ENCODE measurements at places on chromosomes 4 and X.

DNA sequence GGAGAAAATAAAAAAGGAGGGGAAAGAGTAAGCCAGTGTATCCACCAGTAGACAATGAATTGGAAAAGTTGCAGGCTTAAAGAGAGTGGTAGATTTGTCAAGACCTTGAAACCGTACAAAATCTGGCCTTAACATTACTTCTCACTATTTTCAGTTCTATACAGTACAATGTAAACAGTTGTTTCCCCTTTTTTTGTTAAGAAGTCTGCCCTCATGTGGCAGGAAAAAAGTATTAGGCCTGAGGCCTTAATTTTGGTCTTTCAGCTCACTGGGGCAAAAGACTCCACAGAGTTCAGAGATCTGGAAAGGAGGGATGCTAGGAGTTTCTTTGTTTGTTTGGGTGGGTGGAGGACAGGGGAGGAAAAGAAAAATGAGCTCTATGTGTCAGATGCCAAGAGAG lies 92.8 kb upstream of the CCDC160 start:
- peak; percentile 15 for DNase-seq

DNA sequence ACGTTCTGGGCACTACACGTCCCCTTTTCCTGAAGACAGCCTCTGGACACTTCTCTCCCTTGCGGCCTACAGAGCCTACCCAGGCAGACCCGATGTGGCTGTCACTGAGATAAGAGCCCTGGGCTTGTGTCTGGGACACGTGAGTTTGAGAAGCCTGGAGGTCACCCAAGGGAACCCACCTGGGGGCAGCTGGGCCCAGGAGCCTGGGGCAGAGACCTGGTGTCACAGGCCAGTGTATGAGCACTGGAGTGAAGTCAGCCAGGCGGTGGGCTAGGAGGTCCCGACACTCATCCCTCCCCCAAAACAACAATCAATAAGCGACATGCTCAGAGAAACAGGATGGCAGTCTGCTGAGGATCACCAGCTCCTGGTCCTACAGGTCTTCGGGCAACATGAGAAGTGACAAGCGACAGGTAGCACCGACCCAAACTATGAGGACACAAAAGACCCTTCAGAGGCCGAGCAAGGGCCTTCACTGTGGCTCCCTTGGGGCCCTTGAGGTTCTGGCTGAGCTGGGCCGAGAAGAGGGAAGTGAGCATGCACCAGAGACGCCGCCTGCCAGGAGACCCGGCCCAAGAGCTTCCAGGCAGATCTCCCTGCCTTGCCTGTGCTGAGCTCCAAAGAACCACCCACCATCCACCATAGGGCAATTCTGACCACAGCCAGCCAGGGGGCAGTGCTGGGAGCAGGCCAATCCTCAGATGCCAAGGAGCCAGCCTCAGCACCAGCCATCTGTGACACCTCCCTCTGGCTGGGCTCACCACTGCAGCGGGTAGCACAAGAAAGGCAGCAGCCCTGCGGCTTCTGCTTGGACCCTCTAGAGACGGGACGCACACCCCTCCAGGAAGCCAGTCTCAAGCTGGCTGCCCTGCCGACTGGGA lies 11.0 kb upstream of the DUSP9 start:
- DNase-seq: no peak

GRCh38 chr4:32417113-32417704 lies 1697.0 kb downstream of the PCDH7 start:
- DNase-seq: no peak

GRCh38 chrX:124895947-124896346 lies 423.7 kb upstream of the TEX13C start:
- no peak for DNase-seq

GRCh38 chr4:10032625-10033024 lies 11.3 kb upstream of the SLC2A9 start:
- DNase-seq: no peak

GRCh38 chr4:189073739-189074138 lies 866.9 kb upstream of the FRG1 start:
- no peak for DNase-seq

GRCh38 chr4:40870150-40870549 lies 120.4 kb downstream of the NSUN7 start:
- DNase-seq: no peak

- no peak for DNase-seq
Observed at GRCh38 chrX:50432829-50433289, 37.8 kb downstream of the DGKK start.

DNA sequence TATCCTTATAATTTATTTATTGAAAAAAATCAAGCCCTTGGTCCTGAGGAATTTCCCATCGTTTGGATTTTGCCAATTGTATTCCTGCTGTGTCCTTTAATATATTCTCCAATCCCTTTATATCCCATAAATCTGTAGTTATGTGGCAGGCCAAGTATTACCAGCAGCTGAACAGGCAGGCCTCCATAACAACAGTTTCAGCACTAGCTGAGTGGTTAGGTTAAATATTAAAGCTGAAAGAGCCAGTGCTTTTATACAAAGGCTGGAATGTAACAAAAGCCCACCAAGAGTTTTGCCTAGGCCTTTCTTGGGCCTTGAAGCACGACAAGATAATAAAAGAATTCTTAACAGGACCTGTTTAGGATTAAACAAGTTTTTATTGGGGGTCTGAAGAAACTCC lies 366.6 kb upstream of the GALNT7 start:
- DNase-seq: no peak

DNA sequence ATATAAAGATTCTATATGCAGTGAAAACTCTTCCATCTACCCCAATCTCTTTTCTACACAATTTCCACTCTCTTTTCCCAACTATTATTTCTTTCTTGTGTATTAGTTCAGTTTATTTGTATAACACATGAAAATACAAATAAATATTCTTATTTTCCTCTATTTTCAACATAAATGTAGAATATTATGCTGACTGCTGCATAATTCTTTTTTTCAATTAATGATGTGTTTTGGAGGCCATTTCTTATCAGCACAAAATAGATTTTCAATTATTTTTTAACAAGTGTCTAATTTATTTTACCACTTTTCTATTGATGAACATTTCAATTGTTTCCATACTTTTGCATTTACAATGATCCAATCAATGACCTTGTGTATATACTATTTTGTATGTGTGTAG lies 557.7 kb upstream of the NR3C2 start:
- DNase-seq: no peak

DNA sequence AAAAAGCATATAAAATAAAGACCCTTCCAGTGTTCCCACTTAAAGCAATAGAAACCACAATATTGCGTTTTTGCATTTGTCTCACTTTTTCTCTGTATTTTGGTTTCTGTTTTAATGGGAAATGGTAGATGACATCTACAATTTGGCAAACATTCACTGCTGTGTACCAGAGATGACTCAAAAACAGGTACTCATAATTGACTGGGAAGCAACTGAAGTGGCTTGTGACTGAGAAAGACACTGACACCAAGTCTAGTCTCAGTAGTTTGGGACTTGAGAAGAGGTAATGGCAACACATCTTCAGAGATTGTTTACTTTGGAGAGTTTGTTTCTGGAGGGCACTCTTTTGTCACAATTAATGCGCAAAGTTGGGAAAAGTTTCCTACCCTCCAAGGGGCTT lies 42.0 kb downstream of the AREG start:
- DNase-seq: no peak

- no peak for DNase-seq
Observed at GRCh38 chr4:143406523-143406922, 69.8 kb downstream of the GAB1 start.

DNA sequence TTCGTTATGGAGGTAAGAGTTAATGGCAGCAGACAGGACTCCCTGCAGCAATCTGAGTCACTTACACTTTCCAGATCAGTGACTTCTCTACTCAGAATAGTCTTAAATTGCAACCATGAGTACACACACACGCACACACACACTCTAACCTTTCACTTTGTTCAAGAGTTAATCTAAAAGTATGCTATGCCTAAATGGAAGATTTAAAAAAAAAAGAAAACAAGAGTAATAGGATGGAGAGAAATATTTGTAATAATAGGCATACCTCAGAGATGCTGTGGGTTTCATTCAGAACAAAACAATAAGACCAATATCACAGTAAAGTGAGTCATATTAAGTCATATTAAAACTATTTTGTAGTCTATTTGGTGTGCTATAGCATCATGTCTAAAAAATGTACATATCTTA lies 969.1 kb upstream of the PCDH10 start:
- no peak for DNase-seq

DNA sequence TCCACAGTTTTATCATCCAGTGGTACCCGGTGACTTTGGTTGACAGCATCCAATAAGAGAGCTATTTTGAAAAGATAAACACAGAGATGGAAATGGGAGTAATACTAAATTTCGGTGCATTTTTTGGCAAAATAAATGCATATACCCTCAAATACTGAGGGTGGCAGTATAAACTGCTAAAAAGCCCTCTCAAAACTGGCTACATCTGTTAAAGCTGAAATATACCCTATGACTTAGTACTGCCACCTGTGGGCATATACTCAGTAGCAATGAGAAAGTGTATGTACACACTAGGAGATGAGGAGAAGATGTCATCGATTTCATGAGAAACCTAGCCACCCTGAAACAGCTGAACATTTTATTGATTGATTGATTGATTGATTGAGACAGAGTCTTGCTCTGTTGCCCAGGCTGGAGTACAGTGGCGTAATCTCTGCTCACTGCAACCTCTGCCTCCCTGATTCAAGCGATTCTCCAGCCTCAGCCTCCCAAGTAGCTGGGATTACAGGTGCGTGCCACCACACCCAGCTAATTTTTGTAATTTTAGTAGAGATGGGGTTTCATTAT lies 12.2 kb upstream of the TMEM128 start:
- no peak for DNase-seq

DNA sequence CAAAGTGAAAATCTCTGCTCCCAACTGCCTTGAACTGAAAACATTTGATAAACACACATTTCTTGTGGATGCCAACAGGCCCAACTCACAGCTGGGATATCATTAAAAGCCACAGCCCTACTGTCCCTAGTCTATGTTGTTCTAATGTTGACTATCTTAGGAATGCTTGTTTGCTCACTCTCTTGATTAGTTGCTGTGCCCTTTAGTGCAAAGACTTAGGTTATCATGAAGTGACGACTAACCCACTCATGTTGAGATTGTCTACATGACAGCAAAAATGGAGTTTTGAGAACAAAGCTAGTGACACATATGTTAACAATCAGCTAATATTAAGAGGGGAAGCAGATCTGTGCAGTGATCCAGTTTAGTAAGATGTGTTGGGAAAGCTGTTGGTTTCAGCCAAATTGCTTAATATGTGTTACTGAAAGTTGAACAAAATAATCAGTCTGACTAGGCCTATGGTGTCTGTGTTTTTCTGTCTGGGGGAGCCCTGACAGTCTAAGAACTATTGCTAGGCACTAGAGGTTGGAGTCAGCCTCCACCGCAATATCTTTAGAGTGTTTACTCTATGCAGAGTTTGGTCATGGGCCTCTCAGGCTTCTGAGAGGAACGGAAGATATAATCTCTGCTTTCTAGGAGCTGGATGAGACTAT lies 125.5 kb downstream of the ATG4A start:
- DNase-seq: no peak

DNA sequence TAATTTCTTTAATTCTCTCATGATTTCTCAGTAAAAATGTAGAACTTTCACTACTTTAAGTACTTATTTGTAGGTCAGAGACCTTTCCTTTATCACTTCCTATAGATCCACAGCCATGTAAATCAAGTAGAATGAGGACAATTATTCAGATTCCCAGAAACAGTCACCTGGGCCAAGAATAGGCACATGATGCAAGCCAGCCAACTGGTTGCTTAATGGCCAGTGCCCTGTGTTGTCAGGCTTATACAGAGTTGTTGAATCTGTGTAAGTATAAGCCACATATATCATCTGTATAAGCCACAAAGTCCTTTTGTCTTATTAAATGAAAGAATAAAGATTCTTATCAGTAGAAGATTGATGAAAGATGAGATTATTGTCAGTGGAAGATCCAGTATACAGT lies 5.2 kb downstream of the BANK1 start:
- DNase-seq: no peak

DNA sequence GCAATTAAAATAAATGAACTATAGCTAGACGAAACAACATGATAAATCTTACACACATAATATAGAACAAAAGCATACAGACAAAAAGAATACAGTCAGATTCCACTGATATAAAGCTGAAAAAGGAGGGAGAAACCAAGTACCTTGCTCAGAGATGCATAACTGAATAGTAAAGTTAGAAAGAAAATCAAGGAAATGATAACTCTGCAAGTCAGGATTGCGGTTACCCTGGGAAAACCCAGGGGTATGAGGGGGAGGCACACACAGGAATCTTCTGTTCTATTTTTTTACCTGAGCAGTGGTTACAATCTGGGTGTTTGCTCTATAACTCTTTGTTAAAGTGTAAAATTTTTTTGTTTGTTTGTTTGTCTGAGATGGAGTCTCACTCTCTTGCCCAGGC lies 209.1 kb downstream of the CBR4 start:
- DNase-seq: no peak

GRCh38 chrX:41522671-41523070 lies 75.5 kb downstream of the NYX start:
- no peak for DNase-seq

GRCh38 chrX:46918434-46918833 lies 6.2 kb downstream of the JADE3 start:
- no peak for DNase-seq

DNA sequence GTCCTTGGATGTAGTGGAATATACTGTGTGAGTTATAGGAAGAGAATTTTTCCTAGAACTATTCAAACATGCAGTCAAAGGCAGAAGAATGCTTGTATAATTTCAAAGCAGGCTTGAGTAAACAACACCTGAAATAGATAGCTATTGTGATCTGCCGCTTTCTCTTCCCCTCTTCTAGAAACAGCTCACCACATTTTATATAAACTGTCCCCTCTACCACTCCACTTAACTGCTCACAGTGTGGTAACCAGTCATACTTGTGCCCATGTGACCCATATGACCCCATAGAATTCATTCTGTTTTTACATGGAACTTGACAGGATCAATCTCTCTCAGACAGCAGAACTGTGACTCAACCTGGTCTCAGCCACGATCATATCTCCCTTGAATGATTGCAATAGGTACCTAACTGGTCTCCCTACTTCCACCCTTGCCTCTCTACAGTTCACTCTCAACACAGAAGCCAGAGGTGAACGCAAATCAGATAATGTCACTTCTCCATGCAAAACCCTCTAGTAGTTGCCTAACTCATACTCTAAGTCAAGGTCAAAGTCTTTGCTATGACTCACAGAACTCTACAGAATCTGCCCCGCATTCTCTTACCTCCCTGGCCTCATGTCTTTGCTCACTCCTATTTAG lies 85.6 kb upstream of the EFHC2 start:
- DNase-seq: no peak

DNA sequence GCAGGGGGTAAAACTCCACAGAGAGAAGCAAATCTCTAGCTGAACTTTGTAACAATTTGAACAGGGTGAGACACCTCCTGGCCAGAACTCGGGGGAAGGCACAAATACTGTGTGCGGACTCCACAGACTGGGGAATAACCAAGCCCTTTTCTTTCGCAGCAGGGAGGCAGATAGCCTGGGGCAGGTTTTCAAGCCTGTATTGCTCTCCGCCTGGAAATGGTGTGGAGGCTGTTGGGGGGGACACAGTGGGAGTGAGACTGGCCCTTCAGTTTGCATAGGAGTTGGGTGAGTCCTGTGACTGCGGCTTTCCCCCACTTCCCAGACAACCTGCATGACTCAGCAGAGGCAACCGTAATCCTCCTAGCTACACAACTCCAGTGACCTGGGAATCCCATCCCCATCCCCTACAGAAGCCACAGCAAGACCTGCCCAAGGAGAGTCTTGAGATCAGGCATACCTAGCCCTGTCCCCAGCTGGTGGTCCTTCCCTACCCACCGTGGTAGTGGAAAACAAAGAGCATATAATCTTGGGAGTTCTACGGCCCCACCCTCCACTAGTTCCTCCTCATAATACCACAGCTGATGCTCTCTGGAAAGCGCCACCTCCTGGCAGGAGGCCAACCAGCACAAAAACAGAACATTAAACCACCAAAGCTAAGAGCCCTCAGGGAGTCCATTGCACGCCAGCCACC lies 12.9 kb upstream of the SMPX start:
- DNase-seq: no peak

Data from NCI-H345 (cell line).